ENCODE measurements at places on chromosomes 5 and 9. TPM values are rescaled to one million over a fixed set of nuclear protein-coding genes. Genes with fewer than 3 reads are reported as not detected.

The ZDHHC11B gene
- not detected for total RNA-seq

The NR3C1 gene
- total RNA-seq, result 30.5 TPM

The BARHL1 gene
- total RNA-seq, result not detected

The SLC45A2 gene
- not detected for total RNA-seq

The BTNL3 gene
- not detected for total RNA-seq

The PRRC2B gene
- 97.3 TPM for total RNA-seq

The PCDHB13 gene
- 0.35 TPM for total RNA-seq

The C9orf153 gene
- not detected for total RNA-seq

The ERAP2 gene
- 0.34 TPM for total RNA-seq

The UNC13B gene
- total RNA-seq, result 12.5 TPM

The TDRD7 gene
- total RNA-seq, result 5.0 TPM
